Activated CD8-positive, alpha-beta T cell treated with anti-CD3 and anti-CD28 coated beads, Interleukin-2, amount 10 ng/mL, durations not matched to agents 7 days and 5 days (primary cell): ENCODE measurements at places on chromosomes 5 and 9. TPM values are rescaled to one million over a fixed set of nuclear protein-coding genes. Genes with fewer than 3 reads are reported as not detected.
A peak's percentile ranks its signal among the peaks of the same experiment; 100 is the strongest.

NUTM2F gene
- not detected for total RNA-seq

DNA sequence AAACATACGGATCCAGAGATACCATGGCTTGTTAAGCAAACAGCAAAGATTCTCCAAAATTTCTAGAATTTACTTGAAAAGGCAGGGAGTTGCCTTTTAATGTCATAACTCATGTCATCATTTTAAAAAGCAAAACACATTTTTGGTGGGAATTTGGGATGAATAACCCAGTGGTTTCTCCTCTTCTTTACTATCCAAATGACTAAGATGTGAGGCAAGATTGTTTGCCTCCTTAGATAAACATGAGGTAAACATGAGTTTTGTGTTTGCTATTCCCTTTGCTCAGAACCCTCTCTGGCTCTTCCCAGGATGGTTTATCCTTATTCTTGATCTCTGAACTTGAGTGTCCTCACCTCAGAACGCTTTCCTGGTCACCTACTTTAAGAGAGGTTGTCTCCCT lies 267.0 kb downstream of the EBF1 start:
- DNase-seq = no peak

GRCh38 chr9:109383947-109384346 lies 63.1 kb upstream of the EPB41L4B start:
- DNase-seq = no peak

RIGI gene
- 19.2 TPM for total RNA-seq

- DNase-seq = no peak
Measured at GRCh38 chr5:122156724-122157325, 27.5 kb downstream of the ZNF474 start.

DNA sequence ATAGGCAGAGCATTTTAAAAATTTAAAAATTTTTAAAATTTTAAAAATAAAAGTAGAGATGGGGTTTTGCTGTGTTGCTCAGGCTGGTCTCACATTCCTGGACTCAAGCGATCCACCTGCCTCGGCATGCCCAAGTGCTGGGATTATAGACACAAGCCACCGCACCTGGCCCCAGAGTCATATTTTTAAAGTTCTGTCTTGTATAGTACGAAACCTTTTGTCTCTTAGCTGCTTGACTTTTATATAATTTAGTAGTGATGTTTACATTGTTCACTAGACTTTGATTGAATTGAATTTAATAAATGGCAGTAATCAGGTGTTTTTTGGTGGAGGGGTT lies 31.0 kb downstream of the LRRTM2 start:
- DNase-seq = no peak

DNA sequence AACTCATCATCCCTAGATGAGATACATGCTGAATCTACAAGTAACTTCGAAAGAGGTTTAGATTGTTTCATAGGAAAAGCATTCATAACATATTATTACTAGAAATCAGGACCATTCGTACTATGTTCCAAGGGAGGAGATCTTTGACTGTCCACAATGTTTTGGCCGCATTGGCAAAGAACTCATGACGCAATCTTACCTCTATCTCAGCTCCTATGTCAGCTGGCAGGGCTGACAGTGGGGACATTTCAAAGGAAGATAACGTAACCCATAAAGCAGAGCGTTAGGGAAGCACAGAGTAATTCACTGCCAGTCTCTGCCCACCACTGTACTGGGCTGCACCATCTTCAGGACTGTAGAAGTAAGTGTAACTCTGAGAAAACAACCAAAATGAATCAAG lies 69.7 kb downstream of the EFNA5 start:
- DNase-seq = no peak

GRCh38 chr5:31449174-31449573 lies 82.7 kb downstream of the DROSHA start:
- DNase-seq = no peak

CCNO gene
- total RNA-seq = not detected

DNA sequence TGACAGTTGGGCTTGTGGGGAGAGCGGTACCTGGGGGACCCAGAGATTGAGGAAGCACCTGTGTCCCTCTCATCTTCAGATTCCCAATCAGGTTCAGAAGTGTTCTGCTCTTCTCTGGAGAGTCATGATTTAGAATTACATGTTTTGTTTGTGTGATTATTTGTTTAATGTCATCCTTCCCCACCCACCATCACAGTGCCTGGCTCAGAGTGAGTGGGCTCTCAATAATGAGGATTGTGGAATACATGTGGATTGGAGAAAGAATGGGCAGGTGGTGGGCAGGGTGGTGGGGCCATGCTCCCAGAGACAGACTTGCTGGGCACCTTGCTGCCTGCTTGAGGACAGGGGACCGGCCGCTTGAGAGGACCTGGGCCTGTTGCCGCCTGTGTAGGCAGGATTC lies 88.0 kb downstream of the PPARGC1B start:
- DNase-seq = no peak

DNA sequence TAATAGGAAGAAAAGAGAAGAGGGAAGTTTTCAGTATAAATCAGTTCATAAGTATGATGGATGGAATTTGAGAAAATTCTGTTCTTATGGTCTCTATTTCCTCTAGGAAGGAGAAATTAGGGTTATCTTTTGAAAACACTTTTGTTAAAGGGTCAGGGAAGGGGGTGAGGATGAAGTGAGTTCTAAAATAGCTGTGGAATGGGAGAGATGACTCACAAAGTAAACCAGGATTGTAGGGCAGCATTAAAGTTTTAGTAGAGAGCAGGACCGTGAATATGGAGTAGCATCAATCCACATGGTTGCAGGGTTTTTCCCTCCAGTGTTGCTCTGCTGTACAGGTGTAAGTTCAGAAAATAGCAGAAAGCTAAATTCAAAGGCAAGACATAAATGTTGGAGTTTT lies 32.4 kb downstream of the MUSK start:
- DNase-seq = no peak

- no peak for DNase-seq
Measured at GRCh38 chr9:94300470-94301301, 27.8 kb downstream of the NUTM2F start.

WDR70 gene
- total RNA-seq = 35.3 TPM

- no peak for DNase-seq
Measured at GRCh38 chr5:37638897-37639296, 200.9 kb downstream of the GDNF start.

DNA sequence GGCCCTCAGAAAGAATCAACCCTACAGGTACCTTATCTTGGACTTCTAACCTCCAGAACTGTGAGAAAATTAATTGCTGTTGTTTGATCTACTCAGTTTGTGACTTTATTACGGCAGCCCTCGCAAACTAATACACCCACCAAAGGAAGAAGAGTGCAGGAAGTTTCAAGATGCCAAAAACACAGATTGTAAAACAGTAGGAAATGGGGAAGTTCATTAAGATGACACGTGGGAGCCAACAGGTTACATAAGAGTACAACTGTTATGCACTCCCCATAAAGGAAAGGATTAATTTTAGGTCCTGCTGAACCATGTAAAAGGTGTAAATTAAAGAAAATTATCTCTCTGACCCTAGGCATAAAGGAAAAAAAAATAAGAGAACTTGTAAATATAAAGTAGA lies 294.3 kb downstream of the EPB41L4A start:
- DNase-seq = no peak

DNA sequence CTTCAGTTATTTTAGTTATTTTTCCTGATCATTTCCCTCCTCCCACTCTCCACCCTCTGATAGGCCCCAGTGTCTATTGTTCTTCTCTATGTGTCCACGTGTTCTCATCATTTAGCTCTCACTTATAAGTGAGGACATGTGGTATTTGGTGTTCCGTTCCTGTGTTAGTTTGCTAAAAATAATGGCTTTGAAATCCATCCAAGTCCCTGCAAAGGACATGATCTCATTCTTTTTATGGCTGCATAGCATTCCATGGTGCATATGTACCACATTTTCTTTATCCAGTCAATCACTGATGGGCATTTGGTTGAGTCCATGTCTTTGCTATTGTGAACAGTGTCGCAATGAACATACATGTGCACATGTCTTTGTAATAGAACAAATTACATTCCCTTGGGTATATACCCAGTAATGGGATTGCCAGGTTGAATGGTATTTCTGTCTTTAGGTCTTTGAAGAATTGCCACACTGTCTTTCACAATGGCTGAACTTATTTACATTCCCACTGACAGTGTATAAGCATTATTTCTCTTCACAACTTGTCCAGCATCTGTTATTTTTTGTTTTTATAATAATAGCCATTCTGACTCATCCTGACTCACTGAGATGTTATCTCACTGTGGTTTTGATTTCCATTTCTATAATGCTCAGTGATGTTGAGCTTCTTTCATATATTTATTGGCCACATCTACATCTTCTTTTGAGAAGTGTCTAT lies 17.2 kb upstream of the DIRAS2 start:
- DNase-seq = no peak

KIF4B gene
- not detected for total RNA-seq

- no peak for DNase-seq
Measured at GRCh38 chr9:6927838-6928237, 170.1 kb downstream of the KDM4C start.

GHR gene
- not detected for total RNA-seq

SOWAHA gene
- total RNA-seq = not detected

GRCh38 chr5:67215519-67216471 lies 19.2 kb upstream of the CD180 start:
- DNase-seq = peak; percentile 85

PITX1 gene
- total RNA-seq = not detected

PCDHA1 gene
- not detected for total RNA-seq

INSYN2B gene
- not detected for total RNA-seq

- no peak for DNase-seq
Measured at GRCh38 chr5:132474131-132474723, 16.3 kb downstream of the IRF1 start.

BARHL1 gene
- not detected for total RNA-seq

DNA sequence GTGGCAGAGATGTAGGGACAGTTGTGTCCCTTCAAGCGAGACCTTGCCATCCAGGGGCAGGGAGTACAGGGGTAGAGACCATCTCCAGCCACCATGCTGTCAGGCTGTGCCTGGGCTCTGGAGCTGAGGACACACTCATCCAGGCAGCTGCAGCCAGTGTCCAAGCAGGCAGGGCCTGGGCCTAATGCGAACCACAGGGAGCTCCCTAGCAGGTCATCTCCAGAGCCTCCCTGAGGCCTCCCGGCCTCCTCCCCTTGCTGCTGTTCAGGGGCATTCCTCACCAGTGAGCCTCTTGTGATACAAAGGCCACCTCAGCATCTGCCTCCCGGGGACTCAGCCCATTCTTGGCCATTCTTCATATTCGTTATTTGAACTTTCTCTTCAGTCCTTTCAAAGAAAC lies 35.0 kb downstream of the TPPP start:
- DNase-seq = no peak

GRCh38 chr5:151053796-151054462 lies 26.9 kb downstream of the TNIP1 start:
- no peak for DNase-seq

CCL21 gene
- total RNA-seq = not detected

GRCh38 chr5:139751236-139751635 lies 44.4 kb upstream of the PSD2 start:
- DNase-seq = no peak

- DNase-seq = no peak
Measured at GRCh38 chr5:19301271-19301670, 686.7 kb downstream of the CDH18 start.

DNA sequence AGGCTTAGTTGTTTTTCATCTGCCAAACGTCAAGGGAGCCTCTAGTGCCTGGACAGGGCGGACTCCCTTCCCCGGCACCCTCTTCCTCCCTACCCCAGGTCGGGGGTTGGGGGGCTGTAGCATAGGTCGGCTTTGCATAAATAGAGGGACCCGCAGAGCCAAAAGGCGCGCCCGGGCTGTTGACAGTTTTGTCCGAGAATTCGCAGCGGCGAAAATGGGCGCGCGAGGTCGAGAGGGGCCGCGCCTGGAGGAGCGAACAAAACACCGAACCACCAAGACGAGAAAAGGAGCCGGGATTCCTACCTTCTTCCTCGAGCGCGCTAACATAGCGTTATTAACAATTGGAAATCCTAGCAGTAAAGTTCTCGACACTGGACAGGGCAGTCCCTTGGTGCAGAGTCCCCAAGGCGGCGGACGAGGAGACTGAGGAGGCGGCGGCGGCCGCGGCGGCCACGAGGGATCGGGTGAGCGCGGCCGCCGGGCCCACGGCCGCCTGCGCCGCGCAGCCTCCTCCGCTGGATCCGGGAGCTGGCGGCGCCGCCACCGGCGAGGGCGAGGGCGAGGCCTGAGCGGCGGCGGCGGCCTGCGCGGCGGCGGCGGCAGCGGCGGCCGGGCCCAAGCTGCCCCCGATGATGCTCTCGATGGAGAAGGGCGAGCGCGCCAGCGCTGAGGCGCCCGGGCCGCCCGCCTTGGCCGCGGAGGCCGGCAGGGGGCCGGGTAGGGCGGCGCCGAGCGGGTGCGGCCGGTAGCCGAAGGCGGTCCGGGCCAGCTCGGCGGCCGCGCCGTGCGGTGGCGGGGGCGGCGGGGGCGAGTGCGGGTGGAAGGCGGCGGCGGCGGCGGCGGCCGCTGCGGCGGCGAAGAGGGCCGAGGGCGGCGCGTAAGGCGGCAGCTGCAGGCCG lies 1.7 kb downstream of the FOXD1 start:
- no peak for DNase-seq

SLC6A18 gene
- not detected for total RNA-seq

CCNJL gene
- 0.23 TPM for total RNA-seq

DNA sequence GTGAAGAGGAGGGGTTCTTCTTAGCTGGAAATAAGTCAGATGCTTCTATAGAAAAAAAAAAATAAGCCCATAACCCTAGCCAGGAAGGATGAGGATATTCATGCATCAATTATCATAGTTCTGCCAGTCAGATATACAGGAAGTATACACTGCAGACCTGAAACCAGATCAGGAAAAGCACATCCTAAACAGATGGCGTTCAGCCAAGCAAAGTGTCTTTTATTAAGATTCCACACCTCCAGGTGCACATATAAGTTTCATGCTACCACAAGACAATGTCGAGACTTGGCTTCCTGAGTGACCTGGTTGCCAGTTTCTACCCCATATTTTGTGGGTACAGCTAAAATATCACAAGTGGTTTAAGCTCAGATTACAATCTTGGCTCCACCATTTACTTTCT lies 108.3 kb downstream of the CETN3 start:
- no peak for DNase-seq
